ENCODE measurements at places on chromosomes 2 and 18.

DNA sequence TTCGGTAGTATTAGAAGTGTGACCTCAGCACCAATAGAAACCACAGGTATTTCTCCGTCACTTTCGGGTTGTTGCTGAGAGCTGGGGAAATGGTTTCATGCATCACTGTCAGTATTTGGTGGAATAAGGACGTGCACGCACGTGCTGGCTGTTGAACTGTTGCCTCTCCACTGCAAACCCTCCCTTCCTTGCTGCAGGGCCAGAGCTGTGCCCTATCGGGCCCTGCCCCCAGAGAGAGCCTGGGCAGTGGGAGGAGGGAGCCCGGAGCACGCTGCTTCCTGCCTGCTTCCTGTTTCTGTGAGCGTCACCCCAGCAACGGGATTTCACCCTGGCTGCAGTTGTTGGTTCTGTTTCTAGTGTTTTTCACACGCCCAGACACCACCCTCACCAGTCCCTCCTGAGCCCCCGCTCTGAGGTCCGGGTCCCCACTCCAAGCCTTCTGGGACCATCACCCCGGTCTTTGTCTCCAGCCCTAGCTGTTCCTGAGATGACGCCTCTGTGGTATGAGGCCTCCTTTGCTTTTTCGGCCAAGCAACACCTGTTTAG is 47.4 kb downstream of the LRRFIP1 start:
- DNase-seq, result peak; percentile 74

DNA sequence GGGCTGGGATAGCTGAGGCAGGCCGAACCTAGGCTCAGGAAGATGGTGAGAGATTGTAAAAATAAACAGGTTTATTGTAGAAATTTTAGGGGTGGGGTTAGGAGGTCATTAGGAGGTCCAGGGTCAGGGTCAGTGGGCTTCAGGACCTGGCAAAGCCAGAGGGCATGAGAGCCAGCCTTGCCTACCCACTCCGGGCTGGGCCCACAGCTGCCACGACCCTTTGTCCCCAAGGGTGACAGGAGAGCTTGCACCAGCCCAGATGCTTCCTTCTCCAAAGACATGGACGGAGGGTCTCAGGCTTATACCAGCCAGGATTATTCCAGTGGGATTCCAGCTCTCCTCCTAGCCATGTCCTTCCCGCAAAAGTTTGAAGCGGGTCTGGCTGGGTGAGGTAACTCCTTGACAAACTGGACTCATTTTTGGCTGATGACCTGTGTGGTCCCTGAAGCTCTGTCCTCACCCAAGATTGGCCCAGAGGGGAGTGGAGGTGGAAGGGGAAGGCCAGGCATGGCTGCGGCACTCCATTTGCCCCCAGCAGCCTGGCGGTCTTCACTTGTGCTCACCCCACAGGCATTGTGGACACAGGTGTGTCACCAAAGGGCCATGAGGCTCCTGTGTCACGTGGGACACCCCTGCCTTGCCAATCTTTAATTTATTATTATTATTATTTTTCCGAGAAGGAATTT is 23.8 kb upstream of the ATOH8 start:
- no peak for DNase-seq

DNA sequence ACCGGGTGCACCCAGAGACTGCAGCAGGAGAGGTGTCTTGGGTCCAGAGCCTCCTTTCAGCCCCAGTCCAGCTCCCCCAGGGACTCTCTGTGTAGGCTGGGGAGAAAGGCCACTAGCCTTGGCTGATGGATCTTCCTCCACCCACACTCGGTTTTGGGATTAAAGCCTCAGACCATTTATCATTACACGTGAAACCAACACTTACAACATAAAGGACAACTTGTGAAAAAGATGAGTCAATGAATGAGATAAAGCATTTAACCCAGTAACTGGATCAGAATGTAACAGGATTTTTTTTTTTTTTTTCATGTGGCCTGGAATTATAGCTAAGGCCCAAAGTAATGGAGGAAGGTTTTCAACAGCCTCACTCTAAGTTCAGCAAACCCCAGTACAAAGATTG is 32.1 kb downstream of the NAT8 start:
- no peak for DNase-seq

GRCh38 chr2:10924441-10924840 is 12.7 kb downstream of the KCNF1 start:
- no peak for DNase-seq

DNA sequence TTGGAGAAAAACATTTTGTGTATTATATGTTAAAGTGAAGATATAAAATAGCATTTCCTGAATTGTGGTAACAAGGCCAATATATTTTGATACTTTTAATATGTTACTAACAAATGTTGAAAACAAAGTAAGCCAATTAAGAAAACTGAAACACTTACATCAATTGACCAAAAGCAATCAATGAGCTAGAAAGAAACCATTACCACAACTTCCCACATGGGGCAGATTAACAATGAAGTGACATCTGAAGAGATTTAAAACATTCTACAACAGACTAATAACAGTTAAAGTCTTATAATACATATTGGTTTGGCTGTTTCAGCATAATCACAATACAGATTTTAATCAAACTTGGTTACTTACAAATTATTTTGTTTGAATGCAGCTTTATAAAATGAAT is 282.4 kb upstream of the NETO1 start:
- peak; percentile 7 for DNase-seq

DNA sequence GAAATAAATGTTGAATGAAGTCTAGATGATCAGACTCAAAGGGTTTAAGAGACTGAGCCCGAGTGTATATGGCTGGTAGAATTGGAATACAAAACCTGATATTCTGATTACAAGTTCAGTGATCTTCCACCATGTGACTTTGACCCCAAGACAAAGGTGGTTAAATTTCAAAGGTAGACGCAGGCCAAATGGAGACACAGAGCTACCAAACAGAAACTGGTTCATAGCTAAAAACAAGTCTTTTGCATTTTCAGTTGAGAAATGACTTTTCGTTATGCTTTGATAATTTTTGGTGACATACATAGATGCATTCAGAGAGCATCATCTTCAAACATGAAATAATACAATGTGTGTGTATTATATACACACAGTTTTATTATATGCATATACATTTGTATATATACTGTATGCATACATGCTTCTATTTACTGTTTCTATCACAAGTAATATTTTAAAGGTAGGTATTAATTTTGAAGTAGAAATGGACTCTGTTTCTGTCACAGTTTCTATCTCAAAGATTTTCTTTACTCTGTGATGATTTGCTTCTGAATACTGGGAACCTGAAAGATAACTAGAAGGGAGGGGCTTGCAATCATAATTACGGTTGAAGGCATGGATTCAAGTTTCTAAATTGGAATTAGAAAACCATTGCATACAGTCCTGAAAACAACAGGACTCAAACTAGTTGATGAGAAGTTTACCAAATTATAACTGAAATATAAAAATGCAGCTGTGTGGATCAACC is 142.3 kb downstream of the ABCA12 start:
- DNase-seq, result no peak

GRCh38 chr18:74734013-74734444 is 136.4 kb downstream of the ZNF407 start:
- DNase-seq, result no peak

GRCh38 chr2:38615237-38615636 is 12.5 kb upstream of the HNRNPLL start:
- DNase-seq, result no peak

DNA sequence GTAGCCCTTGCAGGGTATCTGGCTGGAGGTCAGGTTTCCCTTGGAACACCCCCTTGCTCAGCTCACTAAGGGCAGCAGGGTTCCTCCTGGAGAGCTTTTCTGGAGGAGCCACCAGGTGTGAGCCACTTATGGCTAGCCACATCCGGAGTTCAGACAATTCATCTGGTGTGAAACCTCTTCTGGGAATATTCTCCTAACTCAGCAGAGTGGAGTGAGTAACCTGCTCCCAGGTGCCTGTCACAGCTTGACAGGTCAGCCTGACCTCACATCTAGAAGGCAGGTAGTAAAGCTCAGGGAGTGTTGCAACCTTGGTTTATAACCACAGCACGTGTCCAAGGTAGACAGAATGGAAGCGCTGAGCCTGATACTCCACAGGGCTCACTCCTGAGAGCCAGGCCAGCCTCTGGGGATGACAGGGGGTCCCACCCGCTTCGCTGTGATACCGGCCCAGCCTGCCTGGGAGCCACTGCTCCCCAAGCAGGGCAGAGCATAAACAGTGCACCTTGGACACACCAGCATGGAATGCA is 62.6 kb upstream of the TGFA start:
- DNase-seq, result peak; percentile 31

Data from iPS-NIHi11 (cell line).